Hindlimb muscle (tissue), 1 donor: ENCODE measurements at places on chromosomes 5 and 9.

- DNase-seq: no peak
Observed at GRCh38 chr5:158874343-158874742, 225.4 kb downstream of the EBF1 start.

DNA sequence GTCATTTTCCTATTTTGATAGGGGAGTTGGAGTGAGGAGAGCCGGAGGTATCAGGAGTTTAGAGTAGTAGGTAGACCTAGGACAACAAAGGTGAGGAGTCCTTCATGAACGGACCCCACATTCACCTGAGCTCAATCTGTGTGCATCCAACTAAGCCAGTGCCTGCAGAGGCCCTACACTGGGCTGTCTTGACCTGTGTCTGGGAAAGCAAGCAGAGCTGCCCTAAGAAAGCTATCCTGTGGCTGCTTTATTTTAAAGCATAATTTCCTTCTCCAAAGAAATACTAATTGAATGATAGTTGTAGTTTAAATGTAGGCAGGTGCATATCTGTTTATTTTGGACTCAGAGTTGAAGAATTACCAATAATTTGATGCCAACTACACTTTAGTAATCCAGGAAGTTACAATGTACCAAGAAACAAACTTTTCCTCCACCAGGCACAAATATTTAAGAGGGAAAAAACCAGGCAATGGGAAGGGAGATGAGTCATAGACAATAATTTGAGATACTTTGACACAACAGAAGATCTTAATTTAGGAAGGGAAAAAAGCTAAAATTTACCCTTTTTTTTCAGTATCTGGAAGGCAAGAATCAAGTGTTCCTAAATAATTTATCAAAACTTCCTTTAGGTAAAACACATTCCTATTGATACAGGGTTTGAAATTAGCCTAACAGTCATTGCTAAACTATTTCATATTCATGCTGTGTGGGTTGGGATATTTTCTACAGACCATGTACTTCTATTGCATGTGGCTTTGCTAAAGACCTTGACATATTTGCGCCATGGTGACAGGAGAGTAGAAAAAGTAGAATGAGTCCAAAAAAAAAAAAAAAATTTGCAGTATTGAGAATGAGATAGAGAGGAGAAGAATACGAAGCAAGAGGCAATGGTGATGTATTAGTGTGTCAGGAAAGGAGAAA, 376.6 kb upstream of the TUSC1 start:
- no peak for DNase-seq

GRCh38 chr5:82336959-82337351, 58.8 kb upstream of the RPS23 start:
- DNase-seq: no peak

DNA sequence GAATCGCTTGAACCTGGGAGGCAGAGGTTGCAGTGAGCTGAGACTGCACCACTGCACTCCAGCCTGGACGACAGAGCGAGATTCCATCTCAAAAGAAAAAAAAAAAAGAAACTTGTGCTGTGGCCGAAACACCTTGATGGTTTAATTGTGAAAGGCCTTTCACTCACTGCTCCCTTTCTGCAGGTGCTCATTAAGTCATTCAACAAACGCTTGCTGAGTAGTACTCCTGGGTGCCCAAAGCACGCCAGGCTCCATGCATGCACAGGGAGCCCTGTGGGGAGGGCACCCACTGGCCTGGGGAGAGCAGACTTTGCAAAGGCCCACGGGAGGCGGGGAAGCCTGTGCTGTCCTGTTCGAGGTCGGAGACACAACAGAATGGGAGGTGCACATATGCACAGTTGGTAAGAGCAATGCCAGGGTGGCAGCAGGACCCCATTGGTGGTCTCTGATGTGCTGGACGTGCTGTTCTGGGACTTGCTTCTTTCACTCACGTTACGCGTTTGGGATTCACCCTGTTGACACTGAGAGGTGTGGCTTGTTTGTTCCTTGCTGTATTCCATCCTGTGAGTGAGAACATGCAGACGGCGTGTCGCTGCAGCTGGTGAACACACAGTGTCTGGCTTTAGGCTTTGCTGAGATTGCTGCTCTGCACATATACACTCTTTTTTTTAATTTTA, 3.0 kb upstream of the ENTPD2 start:
- no peak for DNase-seq

GRCh38 chr9:89619424-89620138, 14.8 kb downstream of the GADD45G start:
- DNase-seq: no peak

DNA sequence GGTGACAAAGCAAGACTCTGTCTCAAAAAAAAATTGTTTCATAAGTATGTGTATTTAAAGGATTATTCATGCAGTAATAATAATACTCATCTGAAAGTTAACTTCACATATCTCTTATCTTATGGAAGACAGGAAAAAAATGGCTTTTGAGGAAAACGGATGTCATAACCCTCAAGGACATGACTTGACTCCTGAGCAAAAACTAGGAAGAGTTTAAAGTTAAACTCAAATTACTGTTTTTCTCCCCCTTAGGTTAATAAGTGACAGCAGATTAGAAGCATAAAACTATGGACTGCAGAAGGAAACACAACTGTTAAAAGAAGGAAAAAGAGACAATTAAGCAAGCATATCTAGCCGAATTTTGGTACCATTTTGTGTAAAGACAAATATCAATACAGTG, 16.5 kb downstream of the DHX29 start:
- no peak for DNase-seq

DNA sequence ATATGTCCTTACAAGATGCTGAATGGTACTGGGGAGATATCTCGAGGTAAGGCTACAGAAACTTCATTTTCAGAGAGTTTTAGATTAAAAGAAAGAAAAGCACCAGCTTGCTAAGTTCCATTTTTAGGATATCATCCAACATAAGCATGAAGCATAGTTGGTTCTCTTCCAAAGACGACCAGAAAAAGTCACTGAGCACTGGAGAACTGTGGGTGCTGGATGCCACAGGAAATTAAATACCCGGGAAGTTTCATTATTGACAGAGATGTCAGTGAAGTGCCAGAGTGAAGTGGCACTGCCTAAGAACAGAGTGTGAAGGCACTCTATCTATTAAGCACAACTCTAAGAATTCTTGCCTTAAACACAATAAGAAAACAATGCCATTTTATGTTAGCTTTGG, 76.8 kb downstream of the PIK3R1 start:
- DNase-seq: no peak

- DNase-seq: no peak
Observed at GRCh38 chr5:103291606-103292005, 33.0 kb downstream of the MACIR start.

- no peak for DNase-seq
Observed at GRCh38 chr5:96930589-96930988, 5.3 kb upstream of the LNPEP start.

DNA sequence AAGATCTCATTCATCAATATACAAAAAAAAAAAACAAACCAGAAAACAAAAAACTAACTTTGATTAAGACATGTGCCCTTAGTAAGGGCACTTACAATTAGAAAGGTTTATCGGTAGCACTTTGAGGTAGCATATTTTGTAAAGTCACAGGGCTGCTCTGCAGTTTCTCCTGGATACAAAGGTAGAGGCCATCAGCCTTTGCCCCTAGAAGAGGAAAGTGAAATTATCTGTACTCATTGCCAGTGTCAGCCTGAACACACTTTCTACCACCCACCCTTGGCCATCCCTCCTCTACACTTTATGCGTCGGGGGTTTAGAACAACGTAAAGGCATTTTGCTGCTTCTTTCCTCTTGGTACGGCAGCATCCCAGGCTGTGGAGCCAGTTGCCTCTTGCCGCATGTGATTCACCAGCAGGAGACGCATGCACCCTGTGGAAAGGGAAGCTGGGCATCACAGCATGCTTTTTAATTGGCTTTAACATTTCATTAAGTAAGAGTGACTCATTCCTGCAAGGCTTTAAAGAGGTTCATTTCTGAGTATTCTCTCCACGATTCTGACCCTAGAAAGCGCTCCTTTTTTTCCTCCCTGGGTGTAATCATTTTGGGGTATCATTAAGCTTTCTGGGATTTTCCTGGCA, 84.6 kb downstream of the CEMIP2 start:
- no peak for DNase-seq

DNA sequence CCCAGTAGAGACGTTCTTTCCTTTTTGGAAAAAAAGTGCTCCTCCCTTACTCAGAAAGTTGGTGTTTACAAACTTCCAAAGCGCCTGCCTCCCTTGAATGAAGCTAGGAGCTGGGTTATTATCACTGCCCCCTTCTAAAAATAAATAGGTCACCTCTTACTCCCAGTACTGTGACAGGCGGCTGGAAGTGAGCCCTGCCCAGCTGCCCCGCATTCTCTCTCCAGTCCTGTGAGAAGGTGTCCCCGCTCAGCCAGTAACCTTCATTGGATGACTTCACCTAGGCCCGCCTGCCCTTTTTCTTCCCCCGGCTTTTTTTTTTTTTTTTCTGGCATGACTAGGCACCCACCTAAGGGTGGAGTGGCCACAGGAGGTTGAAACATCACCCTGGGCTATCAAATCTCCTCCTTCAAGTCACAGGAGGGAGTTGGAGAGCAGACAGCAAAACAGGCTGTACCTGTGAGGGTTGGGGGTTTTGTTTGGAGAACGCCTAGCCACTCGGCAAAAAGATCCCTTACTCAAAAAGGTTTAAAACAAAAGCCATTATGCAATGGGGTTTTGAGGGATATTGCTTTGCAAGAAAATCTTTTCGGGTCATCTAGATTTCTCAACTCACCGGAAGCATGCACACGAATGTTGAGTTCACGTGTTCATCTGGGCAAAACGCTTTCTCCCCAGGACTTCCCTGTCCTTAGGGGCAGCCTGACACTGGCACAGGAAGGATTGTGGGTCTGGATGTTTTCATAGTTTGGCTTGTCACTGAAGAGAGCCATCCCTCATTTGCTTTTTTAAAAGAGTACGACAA, 43.3 kb upstream of the ZNF622 start:
- no peak for DNase-seq

- DNase-seq: no peak
Observed at GRCh38 chr9:95360866-95361265, 43.4 kb upstream of the FANCC start.

- DNase-seq: no peak
Observed at GRCh38 chr5:55030676-55031369, 6.8 kb downstream of the GZMK start.

- no peak for DNase-seq
Observed at GRCh38 chr9:37151812-37152211, 31.4 kb downstream of the ZCCHC7 start.

DNA sequence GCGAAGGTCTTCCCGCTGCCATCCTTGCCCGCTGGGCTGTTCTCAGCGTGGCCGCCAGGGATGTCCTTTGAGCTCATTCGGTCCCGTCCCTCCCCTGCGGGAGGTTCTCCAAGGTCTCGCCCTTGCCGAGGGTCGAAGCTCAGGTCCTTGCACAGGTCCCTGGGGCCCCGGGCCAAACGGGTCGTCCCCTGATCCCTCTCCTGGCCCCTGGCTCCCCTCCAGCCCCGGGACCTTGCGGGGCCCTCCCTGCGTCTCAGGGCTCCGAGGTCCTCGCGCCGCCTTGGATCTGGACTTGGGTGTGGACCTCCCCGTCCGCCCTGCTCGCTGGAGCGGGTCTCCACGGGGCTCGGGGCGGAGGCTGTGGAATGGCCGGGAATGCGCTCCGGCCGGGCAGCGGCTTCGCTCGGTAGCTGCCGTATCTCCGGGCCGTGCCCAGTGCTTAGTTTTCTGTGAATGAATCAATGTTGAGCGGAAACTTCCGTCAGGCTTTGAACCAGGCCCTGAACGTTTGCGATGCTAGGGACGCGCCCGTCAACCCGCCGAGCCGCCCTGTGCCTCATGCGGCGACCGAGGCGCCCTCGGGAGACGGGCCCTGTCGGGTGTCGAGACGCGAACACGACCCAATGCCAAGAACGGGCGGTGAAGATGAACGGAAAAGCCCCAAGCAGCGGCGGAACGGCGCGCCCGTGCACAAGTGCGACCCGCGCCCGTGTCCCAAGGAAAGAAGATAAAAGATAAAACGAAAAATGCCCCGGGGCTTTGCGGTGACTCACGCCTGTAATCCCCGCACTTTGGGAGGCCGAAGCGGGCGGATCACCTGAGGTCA, 780 bp downstream of the RNU6ATAC start:
- no peak for DNase-seq

DNA sequence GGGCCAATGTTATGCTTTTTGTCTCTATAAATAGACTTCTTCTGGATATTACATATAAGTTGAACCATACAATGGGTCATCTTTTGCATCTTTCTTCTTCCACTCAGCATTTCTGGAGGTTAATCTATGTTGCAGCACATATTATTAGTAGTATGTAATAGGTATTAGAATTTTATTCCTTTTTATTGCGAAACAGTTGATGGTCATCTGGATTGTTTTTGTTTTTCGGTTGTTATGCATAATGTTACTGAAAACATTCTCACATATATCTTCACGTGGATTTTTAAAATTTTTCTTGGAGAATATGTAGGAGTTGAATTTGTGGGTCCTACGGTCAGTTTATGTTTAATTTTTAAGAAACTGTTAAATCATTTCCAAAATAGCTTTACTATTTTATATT, 466.8 kb downstream of the SLCO4C1 start:
- DNase-seq: no peak

- no peak for DNase-seq
Observed at GRCh38 chr5:6188344-6188743, 190.0 kb downstream of the MED10 start.

- DNase-seq: no peak
Observed at GRCh38 chr5:65919773-65920172, 6.6 kb upstream of the ERBIN start.
